Stimulated activated CD8-positive, alpha-beta memory T cell treated with anti-CD3 and anti-CD28 coated beads, Interleukin-4, amount 100 ng/mL, for 4 hours (primary cell): ENCODE measurements at places on chromosomes 2 and 18.
A peak's percentile ranks its signal among the peaks of the same experiment; 100 is the strongest.

DNA sequence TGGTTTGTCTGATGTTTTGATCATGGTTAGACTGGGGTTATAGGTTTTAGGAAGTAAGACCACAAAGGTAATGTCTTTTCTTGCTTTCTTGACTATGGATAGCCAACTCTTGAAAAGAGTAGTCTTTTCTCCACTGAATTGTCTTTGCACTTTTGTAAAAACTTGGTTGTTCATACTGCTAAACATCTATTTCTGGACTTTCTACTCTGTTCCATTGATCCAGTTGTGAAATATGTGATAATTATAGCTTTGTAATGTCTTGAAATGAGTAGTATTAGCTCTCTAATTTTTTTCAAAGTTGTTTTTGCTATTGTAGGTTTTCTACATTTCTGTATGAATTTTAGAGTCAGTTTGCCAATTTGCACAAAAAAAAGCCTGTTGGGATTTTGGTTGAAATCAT, 13.1 kb upstream of the UGT1A9 start:
- DNase-seq: no peak

GRCh38 chr2:74864728-74865722, 31.1 kb downstream of the HK2 start:
- no peak for DNase-seq

- no peak for DNase-seq
Observed at GRCh38 chr2:110152943-110153342, 37.3 kb upstream of the MALL start.

GRCh38 chr2:44582363-44583008, 220.7 kb downstream of the CAMKMT start:
- DNase-seq: no peak

DNA sequence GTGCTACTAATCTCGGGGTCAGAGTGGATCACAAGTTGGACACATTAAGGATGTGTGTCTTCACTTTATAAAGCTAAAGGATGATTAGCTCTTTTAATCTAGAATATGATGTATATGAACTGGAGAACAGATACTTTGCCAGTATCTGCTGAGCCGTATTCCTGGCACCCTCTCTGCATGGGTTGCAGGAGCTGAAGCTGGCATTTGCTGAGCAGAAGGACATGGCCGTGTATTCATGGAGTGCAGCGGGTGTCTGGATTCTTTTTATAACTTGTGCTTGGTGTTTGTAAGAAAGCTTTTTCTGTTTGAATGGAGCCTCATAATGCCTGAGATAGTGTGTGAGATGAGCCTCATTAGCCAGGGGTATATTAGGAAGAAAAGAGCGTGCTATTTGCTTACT, 103.9 kb upstream of the MCFD2 start:
- no peak for DNase-seq

GRCh38 chr2:160354677-160355076, 138.9 kb downstream of the RBMS1 start:
- DNase-seq: no peak

- DNase-seq: no peak
Observed at GRCh38 chr18:6488956-6489355, 74.2 kb upstream of the L3MBTL4 start.

DNA sequence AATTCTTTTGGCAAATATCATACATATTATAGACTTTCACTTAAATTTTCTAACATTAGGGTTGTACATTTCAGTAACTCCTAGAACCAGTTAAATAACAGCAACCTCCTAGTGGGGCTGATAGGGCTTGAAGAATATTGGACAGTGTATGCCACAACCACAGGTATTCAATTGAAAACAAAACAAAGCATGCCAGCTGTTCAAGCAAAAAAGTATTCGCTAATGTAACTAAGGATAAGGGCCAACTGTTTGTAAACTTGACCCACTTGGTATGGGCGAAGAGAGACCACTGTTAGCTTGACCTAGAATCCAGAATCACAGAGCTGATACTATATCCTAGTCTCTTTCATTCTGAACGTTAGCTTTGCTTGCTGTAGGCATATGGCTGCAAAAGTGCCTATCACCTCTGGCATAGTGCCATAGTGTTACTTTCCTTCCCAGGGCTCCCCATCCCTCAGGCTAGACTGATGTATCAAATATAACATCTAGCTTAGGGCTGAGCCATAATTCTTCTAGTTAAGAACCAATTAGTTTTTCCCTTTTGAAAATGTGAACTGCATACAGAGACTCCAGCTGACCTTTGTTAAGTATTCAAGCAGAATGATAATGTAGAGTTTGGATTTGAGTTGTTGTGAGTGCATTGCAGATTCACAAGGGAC, 458.8 kb upstream of the NRXN1 start:
- DNase-seq: no peak

- no peak for DNase-seq
Observed at GRCh38 chr18:77376043-77376732, 126.5 kb downstream of the GALR1 start.

GRCh38 chr18:49025767-49026500, 75.2 kb upstream of the SMAD7 start:
- no peak for DNase-seq

- no peak for DNase-seq
Observed at GRCh38 chr18:13501891-13502290, 224.5 kb downstream of the FAM210A start.

GRCh38 chr2:149213764-149214493, 116.5 kb upstream of the LYPD6 start:
- DNase-seq: no peak

DNA sequence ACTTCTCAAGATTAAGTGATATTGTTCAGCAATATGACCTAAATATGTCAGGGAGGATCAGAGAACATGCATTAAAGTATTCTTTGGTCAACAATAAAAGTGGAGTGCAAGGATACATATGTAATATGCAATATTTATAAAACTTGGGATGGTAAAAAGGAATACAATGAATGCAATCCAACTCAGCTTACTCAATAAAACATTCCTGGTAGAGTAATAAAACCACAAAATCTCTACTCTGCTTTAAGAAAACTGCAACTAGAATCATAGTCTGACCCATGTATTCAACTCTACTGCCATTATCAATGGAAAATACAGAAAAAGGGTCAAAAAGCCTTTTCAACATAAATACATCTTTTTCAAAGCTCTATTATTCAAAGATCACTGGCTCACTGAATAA, 11.6 kb downstream of the IRS1 start:
- no peak for DNase-seq

GRCh38 chr2:119641562-119642258, 37.3 kb upstream of the TMEM177 start:
- DNase-seq: peak; percentile 58

GRCh38 chr2:207528980-207529329, 807 bp upstream of the CREB1 start:
- DNase-seq: peak; percentile 17

DNA sequence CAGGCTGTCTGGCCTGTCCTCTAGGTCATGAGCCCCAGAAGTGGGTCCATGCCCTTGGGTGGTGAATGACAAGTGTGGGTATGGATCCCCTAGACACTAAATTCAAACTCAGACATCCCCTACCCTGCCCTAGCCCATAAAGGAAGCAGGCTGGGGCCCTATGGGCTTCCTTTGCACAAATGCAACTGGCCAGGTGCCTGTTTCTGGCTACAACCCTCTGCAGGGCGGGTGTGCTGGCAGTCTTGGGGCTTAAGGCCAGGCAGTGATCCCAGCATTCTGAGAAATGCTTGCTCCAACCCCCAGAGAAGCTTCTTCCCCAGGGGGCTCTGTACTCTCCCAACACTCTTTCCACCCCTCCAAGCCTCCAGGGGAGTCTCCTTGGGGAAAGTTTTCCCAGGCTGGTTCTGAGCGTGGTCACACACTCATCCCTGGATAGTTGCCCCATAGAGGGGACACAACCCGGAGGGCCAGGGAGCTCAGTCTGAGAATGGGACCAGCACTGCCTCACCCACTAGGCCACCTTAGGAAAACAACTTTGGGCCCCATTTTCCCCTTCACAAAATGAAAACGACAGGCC, 16.6 kb upstream of the ASPRV1 start:
- DNase-seq: no peak

DNA sequence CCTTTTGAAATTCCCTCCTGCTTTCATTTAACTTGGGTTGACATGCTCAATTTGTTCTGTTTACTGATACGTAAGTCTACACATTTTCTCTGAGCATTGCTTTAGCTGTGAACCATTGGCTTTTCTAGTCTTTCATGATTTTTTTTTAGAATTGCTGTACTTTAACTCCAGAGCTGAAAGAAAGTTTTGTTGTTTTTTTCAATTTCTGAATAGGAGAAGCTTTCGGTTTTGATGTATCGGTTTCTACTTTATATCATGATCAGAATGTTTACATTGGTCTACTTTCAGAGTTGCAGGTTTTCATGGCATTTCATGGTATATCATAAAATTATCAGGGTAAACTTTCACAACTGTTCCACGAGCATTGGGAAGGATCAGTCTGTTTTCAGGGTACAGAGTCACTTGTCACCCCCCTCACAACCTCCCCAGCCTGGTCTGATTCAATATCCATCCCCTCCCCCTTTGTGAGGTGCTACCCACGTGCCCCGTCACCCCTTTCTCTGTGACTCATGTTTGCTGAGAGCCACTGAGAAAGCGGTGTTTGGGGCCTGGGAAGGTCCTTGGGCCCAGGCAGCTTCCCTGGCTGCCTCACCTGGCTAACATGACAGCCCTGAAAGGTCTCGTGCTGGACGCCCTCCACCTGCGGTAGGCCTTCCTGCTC, 7.0 kb downstream of the ASTL start:
- no peak for DNase-seq

DNA sequence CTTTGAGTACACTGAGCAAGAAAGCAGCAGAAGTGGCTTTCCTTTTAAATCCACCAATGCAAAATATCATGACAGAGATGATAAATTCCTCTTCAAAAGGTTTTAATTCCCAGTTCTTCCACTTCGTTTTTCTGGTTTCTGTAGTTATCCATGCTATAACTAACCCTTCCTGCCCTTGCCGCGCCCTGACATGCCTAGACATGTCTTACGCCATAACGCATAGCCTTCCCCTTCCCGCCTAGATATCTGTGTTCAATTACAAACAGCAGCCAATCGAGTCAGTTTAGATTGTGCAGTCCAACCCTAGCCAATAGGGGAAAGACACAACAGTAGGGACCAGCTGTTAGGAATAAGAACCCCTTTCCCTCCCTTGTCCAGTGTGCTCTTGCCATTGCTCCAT, 16.1 kb downstream of the PRPF40A start:
- DNase-seq: no peak

GRCh38 chr2:51028829-51029228, 3.1 kb downstream of the NRXN1 start:
- no peak for DNase-seq

GRCh38 chr2:64288321-64289193, 144.3 kb upstream of the PELI1 start:
- no peak for DNase-seq

GRCh38 chr2:157257312-157258252, at the start of gene GALNT5:
TSS of gene GALNT5 (plus strand) at chr2:157257705. CDS start at chr2:157258083, 378 bp downstream.
- no peak for DNase-seq

DNA sequence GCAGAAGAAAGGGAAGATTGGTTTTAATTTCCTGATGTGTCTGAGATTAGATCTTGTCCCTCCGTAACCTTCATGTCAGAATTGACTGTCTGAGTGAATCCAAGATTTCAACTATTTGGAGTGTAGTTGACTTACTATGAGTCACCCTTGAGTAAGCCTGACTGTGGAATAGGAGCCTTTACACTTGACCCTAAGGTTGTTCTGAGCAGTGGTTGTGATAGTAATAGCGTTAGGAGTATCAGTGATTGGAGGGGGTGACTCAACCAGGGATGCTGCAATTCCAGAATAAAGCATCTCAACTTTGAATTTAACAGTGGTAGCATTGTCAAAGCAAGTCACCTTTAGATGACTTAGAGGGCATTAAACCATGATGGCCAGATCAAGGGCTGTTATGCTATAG, 979.5 kb upstream of the FAM98A start:
- DNase-seq: no peak

DNA sequence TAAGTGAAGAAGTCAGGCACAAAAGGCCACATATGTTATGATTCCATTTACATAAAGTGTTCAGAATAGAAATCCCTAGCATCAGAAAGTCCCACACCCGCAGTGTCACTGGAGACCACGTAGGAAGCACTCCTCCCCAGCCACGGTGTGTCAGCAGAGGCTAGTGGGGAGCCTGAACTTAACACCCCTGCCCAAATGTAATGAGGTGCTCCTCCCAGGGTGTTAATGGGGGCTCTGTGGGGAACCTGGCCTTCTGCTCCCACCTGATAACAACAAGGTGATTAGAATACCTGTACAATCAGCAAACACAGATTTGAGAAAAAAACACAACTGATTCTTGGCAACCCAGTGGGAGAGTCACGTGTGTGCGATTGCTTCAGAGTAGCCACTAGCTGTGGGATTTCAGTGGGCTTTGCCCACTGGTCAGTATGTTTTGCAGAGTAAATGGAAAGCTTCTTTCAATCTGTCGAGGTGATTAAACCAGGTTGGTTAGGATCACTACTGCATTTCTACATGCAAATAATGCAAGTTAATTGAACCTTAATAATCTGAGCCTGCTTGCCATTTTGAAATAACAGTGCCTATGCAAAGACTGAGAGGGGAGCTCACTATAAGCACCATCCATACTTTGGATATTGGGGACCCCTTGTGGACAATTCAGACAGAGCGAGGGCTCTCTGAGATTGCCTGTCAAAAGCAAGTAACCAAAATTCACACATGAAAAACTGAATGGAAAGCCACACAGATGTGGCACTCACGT, 20.6 kb upstream of the ATRAID start:
- no peak for DNase-seq

DNA sequence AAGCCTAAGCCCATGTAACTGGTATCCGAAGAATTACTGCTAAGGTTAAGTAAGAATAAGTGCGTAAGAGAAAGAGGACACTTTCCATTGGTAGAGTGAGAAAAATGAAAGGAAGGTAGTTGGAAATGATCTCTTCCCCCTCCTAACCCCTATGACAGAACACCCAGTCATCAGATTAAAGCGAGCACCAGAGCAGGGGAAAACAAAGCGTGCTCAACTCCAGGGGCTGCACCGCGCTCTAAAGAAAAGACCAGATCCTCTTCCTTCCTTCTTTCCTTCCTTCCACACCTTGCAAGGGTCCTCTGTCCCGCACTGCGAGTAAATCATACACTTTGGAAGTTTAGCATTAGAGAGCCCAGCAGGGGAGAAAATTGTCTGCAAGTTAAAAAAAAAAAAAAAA, 971 bp upstream of the CDH7 start:
- no peak for DNase-seq
